Ureter (tissue), 1 donor: ENCODE measurements at places on chromosomes 7 and 10. TPM values are rescaled to one million over a fixed set of nuclear protein-coding genes. Genes with fewer than 3 reads are reported as not detected.

The PAPOLB gene
- 0.29 TPM for total RNA-seq

The SUN3 gene
- not detected for total RNA-seq

The CABCOCO1 gene
- total RNA-seq = 1.0 TPM

The DNAJC1 gene
- 31.9 TPM for total RNA-seq

The BHLHA15 gene
- total RNA-seq = 0.73 TPM

The GPR37 gene
- total RNA-seq = 1.6 TPM

The ARL3 gene
- total RNA-seq = 11.2 TPM
